ENCODE measurements at places on chromosomes 3 and 15.

DNA sequence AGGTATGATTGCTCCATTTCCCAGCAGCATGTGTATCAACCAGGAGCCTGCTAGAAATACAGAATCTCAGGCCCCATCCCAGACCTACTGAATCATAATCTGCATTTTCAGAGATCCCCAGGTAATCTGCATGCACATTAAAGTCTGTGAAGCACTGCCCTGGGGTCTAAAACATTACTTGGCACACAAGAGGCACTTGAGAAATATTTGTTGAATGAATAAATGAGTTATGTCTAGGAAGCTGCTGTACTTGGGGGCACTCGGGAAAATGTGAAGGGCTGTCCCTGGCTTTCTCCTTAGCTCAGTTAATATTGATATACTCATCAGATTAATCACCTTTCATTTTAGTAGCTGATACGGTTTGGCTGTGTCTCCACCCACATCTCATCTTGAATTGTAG lies 184.4 kb downstream of the RORA start:
- DNase-seq = no peak

DNA sequence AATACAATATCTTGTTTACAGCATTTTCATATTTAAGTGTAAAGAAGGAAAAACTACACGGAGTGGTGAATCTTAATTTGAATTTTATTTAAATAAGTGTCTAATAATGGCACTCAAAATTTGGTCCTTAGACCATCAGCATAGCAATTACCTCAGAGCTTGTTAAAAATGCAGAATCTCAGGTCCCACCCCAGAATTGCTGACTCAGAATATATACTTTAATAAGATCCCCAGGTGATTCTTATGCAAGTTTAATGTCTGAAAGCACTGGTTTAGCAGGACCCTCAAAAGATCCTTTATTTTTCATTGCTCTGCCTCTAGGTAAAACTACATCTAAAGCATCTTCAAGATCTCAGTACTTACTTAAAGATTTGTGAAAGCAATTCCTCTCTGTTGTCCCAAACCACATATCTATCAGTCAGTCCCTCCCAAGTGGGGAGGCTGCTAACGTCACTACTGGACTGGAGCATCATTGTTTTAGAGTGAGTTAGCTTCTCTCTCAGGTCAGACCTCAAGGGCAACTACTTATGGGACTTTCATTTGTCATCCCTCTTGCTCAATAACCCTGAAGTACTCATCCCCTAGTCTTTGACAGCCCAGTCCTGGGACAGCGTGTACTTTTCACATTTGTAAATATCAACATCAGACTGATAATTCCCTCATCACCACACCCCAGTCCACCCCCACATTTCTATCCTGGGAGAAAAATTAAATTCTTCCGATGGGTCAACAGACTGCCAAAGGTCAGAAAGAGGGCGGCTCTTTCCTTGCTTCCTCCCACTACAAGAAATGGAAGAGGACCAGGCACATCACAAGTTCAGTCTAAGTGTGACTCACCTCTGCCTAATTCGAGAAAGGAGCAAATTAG lies 76.7 kb downstream of the CBLB start:
- no peak for DNase-seq

- DNase-seq = no peak
Measured at GRCh38 chr15:47429376-47429775, 287.9 kb upstream of the SEMA6D start.

GRCh38 chr3:54932606-54933005 lies 4.7 kb upstream of the LRTM1 start:
- no peak for DNase-seq

- no peak for DNase-seq
Measured at GRCh38 chr3:111864821-111865656, 6.0 kb downstream of the PHLDB2 start.

- DNase-seq = no peak
Measured at GRCh38 chr15:68957696-68958095, 27.4 kb downstream of the SPESP1 start.

DNA sequence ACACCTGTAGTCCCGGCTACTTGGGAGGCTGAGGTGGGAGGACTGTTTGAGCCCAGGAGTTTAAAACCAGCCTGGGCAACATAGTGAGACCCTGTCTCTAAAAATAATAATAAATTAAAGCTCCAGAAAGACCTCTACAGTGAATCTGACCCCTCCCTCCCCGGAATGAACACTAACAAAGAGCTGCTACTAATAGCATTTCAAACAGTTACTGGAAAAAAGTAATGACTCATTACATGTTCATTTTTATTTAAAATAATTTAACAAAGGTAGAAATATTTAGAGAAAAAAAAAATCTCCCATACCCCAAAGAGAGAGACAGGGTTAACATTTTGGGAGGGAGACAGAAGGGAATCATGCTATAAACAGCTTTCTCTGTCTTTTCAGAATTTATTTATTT lies 2.2 kb upstream of the UBA3 start:
- DNase-seq = no peak

Data from stimulated activated naive CD8-positive, alpha-beta T cell treated with anti-CD3 and anti-CD28 coated beads, Interleukin-15, Interleukin-2, amounts not matched to agents 100 U/mL and 50 U/mL, for 24 hours (primary cell).